ENCODE measurements at places on chromosomes 5 and 9.

- no peak for DNase-seq
Measured at GRCh38 chr5:73550016-73550415, 15.4 kb downstream of the ANKRA2 start.

GRCh38 chr5:37804401-37804800 is 35.4 kb downstream of the GDNF start:
- DNase-seq, result no peak

DNA sequence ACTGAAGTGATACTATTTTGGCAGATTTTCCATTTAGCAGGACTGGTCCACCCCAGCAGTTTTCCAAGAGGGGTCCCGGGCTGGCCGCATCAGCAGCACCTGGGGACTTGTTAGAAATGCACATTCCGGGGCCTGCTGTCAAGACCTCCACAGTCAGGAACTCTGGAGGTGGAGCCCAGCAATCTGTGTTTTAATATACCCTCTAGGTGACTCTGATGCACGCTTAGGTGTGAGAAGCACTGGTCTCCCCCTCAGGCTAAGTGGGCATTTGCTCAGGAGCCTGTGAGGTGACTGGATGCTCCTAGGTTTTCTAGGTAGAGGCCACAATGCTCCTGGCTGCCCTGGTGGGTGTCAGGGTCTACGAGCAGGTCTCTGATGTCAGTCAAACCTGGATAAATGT is 81.7 kb downstream of the DCP2 start:
- no peak for DNase-seq

- no peak for DNase-seq
Measured at GRCh38 chr5:20166456-20166855, 178.5 kb upstream of the CDH18 start.

DNA sequence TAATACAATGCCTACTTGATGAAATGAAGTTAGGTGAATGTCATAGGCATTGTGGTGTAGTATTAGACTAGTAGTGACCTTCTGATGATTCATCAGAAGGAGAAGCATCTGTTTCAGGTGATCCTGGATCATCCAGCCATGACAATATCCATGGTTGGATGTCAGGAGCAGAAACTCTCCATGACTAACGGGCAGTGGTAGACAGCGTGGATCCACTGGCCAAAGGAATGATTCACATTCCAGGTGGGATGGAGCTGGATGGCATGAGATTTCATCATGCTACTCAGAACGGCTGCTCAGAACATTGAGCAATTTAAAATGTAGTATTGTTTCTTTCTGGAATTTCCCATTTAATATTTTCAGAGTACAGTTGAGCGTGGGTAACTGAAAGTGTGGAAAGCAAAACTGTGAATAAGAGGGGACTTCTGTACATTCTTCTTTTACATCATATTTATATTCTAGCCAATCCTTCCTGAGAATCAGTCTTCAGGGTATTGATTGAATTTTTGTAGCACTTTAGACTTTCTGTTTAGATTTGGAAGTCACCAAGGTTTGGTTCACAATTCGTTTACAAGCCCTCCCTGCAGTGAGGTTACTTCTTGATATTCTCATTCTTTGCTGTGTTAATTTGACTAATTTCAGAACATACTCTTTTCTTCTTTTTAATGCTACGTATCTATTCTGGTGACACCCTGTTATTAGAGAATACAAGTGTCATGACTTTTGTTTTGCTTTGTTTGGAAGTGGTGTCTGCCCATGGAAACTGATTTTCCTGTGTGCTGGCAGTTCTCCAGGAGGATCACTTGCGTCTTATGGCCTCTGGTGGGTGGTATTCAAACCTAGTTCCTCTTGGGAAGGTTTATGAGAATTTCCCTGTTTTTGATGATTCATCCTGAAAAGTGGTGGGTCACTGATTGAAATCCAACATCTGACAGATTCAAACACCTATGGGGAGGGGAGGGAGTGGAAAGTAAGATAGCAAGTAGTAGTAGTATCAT is 12.2 kb upstream of the CLINT1 start:
- no peak for DNase-seq

- DNase-seq, result no peak
Measured at GRCh38 chr9:752681-753200, 88.8 kb upstream of the DMRT1 start.

GRCh38 chr5:127757576-127757975 is 54.4 kb downstream of the CCDC192 start:
- DNase-seq, result no peak

- DNase-seq, result peak; percentile 3
Measured at GRCh38 chr9:125632321-125633115, 74.5 kb downstream of the MAPKAP1 start.

DNA sequence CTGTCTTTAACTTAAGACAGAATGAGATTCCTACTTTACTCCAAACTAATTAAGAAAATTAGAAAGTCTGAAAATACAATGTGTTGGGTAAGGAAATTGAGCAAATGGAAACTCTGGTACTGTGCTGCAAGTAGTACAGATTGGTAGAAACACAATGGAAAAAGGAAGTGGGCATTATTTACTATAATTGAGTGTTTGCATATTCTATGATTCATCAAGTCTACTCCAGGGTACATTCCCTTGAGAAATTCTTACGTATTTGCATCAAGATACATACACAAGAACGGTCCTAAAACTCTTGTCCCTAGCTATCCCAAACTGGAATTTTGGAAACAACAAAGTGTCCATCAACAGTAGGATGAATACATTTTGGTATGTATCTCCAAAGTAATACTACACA is 123.5 kb upstream of the TARS1 start:
- DNase-seq, result no peak

GRCh38 chr9:137919649-137920141 is 42.1 kb downstream of the CACNA1B start:
- no peak for DNase-seq

GRCh38 chr5:131999441-132000240 is 11.8 kb downstream of the ACSL6 start:
- no peak for DNase-seq

- no peak for DNase-seq
Measured at GRCh38 chr5:83516377-83516776, 44.8 kb downstream of the VCAN start.

Data from CD4-positive, alpha-beta T cell treated with Interferon gamma for 1 hour (primary cell).